ENCODE measurements at places on chromosomes 4 and X. TPM values are rescaled to one million over a fixed set of nuclear protein-coding genes. Genes with fewer than 3 reads are reported as not detected.

The AFF2 gene
- polyA plus RNA-seq: 0.06 TPM

The SULT1B1 gene
- polyA plus RNA-seq: 0.26 TPM

The FAT4 gene
- polyA plus RNA-seq: not detected

The DMRTC1 gene
- polyA plus RNA-seq: 0.42 TPM

The ZFX gene
- 31.3 TPM for polyA plus RNA-seq

The SH2D1A gene
- 0.04 TPM for polyA plus RNA-seq

DNA sequence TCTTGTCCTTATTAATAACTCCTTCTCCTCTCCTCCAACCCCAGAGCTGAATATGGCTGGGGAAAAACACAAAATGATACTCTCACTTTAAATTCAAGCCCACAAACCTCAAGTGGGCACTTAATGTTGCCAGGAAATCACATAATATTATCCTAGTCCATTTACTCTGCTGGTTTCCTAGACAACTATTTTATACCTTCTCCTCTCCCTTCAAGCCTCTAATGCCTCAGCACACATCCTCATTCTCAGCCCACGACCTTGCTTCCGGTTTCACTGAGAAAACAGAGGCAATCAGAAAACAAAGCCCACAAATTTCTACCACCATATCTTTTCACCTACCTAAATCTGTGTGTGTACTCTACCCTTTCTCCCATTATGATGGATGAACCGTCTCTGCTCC is 12.1 kb upstream of the CLCN5 start:
- DNase-seq: peak; percentile 29
- H3K4me3 ChIP-seq: no peak overlapping the region
- no peak overlapping the region for H3K27ac ChIP-seq
- peaks cover 7% of the 10 kb centered on the region for H3K4me1 ChIP-seq
- H3K36me3 ChIP-seq: no peaks in the 10 kb centered on the region

- no peaks in the 10 kb centered on the region for H3K4me1 ChIP-seq
- H3K27me3 ChIP-seq: no peaks in the 10 kb centered on the region
- no peaks in the 10 kb centered on the region for H3K36me3 ChIP-seq
- no peak overlapping the region for H3K4me3 ChIP-seq
Measured at GRCh38 chrX:6954836-6955235, 192.7 kb upstream of the STS start.

DNA sequence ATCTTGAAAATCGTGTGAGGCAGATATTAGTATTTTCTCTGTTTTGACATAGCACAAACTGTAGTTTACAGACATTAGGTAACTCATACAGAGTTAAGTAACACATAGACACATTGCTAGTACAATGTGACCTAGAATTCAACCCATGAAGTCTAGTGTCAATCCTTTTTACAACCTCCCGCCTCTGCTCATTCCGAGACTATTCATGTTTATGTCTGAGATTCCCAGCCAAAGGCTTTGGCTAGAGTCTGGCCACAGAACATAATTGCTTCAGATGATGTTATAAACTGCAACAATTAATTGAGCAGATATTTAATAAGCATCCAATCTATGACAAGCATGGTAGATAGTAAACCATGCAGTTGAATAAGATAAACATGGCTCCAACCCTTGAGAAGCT is 841.0 kb downstream of the STIM2 start:
- no peak for DNase-seq
- H3K27ac ChIP-seq: no peak overlapping the region
- no peaks in the 10 kb centered on the region for H3K4me1 ChIP-seq
- no peak overlapping the region for H3K4me3 ChIP-seq
- no peaks in the 10 kb centered on the region for H3K27me3 ChIP-seq
- H3K36me3 ChIP-seq: no peaks in the 10 kb centered on the region

- H3K36me3 ChIP-seq: no peaks in the 10 kb centered on the region
- H3K4me1 ChIP-seq: peaks cover 4% of the 10 kb centered on the region
- DNase-seq: no peak
- no peaks in the 10 kb centered on the region for H3K27me3 ChIP-seq
- no peak overlapping the region for H3K27ac ChIP-seq
- H3K4me3 ChIP-seq: no peak overlapping the region
Measured at GRCh38 chrX:38206036-38206435, 14.6 kb downstream of the SRPX start.

DNA sequence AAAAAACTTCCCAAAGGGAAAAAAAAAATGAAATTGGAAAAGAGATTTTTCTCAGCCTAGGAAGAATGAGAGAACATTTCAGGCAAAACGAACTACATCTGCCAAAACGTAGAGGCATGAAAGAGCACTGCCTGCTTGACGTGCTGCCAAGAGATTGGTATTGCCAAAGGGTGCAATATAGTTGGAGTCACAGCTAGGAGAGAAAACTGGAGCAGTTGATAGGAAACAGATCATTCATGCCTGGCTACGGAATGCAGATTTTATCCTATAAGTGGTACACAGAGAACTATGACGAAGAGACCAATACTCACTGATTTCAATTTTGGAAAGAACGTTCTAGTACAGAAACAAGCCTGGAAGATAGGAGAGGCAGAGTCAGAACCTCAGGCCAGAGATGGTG is 68.4 kb upstream of the IQCM start:
- no peaks in the 10 kb centered on the region for H3K4me1 ChIP-seq
- H3K27ac ChIP-seq: no peak overlapping the region
- no peak for DNase-seq
- no peaks in the 10 kb centered on the region for H3K36me3 ChIP-seq

DNA sequence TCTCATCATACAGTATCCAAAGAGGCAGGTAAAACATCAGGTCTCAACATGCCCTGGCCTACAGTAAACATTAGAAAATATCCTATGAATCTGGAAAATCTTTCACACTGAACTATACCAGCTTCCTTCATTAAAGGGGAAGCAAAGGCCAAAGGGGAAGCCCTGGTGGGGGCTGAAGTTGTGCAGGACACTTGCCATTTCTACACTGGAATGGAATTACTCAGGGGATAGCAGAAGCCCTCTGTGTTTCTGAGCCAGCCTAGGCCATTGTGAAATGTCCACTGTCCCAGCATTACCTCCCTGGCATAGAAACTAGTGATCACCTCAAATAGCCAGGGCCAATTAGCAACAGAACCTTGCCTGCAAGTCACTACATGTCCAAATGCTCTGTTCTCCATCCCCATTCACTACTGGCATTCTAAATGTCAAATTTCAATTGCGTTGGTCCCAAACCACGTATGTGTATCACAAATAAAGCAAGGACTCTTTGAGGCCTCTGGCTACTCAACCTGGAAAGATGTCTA is 429.9 kb downstream of the AFF2 start:
- no peaks in the 10 kb centered on the region for H3K4me1 ChIP-seq
- DNase-seq: no peak
- no peak overlapping the region for H3K4me3 ChIP-seq
- H3K27me3 ChIP-seq: no peaks in the 10 kb centered on the region

DNA sequence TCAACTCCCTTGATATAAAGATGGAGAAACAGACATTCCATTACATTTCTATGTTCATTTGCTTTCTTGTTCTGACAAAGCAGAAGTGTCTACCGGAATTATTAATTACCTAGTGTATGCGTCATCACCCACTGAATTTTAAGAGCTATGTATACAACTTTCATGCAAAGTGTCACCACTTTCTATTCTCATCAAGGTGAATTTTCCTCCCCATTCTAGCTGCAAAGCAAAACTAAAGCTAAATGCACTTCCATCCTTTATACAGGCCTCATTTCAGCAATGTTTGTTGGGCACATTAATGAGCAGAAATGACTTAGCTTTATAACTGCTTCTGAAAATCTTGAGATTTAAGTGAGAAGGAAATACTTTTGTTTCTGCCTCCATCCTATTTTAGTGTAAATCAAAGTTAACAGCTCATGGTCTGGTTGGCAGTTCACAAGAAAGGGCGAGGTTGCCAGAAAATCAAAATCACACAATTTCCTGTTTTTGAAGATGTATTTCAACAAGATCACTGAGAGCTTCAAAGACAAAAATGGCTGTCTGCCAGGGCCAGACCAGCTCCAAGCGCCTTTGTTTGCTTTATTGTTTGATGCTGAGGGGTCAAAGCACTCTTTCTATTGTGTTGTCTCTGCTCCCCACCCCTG is 7.2 kb upstream of the FAM9C start:
- H3K27me3 ChIP-seq: no peaks in the 10 kb centered on the region
- no peak overlapping the region for H3K4me3 ChIP-seq
- H3K27ac ChIP-seq: peak overlapping the region; percentile 85
- peak; percentile 69 for DNase-seq

DNA sequence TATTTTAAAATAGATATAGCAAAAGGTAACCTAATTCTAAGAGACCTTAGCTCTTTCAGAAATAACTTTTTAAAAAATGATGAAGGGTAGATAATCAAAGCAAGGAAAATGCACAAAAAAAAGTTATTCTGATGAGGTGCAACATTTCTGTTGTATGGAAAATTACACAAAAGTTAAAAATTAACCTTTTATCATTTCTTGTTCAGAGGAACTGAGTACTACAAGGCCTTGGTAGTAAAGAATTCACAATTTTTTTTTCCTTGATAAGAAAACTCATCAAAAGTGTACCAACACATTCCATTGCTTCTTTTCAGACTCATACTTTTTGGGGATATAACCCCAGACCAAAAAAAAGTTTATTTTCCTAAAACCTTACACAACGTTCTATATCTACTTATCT is 213.0 kb downstream of the IL15 start:
- no peaks in the 10 kb centered on the region for H3K27me3 ChIP-seq
- H3K27ac ChIP-seq: no peak overlapping the region
- no peaks in the 10 kb centered on the region for H3K36me3 ChIP-seq
- no peak overlapping the region for H3K4me3 ChIP-seq
